GM12878 (cell line): ENCODE measurements at places on chromosomes 5 and 9. TPM values are rescaled to one million over a fixed set of nuclear protein-coding genes. Genes with fewer than 3 reads are reported as not detected.

DNA sequence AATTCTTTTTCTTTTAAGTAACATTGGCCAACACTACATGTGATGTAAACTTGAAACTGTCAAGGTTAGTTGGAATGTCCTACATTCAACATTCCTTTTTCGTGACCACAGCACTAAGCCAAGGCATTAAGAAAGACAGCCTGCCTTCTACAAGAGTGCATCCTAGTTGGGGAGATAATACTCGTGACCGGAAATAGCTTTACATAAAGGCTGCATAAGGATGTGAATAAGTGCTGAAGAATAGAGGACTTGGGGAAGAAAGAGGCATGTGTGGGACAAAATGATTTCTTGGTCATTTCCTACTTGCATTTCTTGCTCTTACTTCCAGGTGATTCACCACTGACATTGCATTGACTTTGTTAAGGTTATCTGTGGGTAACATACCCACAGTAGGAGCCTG is 282.0 kb downstream of the DMRT2 start:
- H3K27ac ChIP-seq, result no peak overlapping the region
- no peak overlapping the region for H3K4me3 ChIP-seq
- no peaks in the 10 kb centered on the region for H3K4me1 ChIP-seq
- H3K36me3 ChIP-seq, result no peaks in the 10 kb centered on the region
- H3K27me3 ChIP-seq, result no peaks in the 10 kb centered on the region

DNA sequence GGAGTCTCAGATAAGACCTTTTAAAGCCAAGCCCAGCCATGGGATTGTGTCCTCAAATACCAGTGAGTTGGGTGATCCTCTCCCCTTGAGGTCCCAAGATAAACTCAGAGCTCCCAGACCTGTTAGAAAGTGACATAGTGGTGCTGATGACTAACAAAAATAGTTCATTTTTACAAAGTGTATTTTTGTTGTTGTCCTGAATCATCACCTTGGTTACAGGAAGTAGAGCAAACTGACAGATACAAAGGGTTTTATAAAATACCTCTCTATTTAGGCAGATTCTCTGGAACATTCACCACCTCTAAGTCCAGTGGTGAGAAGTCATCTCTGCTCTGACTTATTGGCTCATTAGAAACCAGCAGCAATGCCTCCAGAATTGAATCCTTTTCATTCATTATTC is 259.3 kb downstream of the CEMIP2 start:
- no peaks in the 10 kb centered on the region for H3K36me3 ChIP-seq
- H3K4me1 ChIP-seq, result no peaks in the 10 kb centered on the region
- no peaks in the 10 kb centered on the region for H3K27me3 ChIP-seq
- DNase-seq, result no peak
- no peak overlapping the region for H3K27ac ChIP-seq

- DNase-seq, result no peak
- no peak overlapping the region for H3K4me3 ChIP-seq
- no peaks in the 10 kb centered on the region for H3K27me3 ChIP-seq
- no peaks in the 10 kb centered on the region for H3K4me1 ChIP-seq
- no peaks in the 10 kb centered on the region for H3K36me3 ChIP-seq
- no peak overlapping the region for H3K27ac ChIP-seq
Measured at GRCh38 chr5:56405116-56405908, 172.2 kb upstream of the ANKRD55 start.

GRCh38 chr5:126236994-126237393 is 186.2 kb upstream of the GRAMD2B start:
- H3K27ac ChIP-seq, result no peak overlapping the region
- no peak for DNase-seq
- no peaks in the 10 kb centered on the region for H3K36me3 ChIP-seq
- H3K4me3 ChIP-seq, result no peak overlapping the region
- no peaks in the 10 kb centered on the region for H3K4me1 ChIP-seq

DNA sequence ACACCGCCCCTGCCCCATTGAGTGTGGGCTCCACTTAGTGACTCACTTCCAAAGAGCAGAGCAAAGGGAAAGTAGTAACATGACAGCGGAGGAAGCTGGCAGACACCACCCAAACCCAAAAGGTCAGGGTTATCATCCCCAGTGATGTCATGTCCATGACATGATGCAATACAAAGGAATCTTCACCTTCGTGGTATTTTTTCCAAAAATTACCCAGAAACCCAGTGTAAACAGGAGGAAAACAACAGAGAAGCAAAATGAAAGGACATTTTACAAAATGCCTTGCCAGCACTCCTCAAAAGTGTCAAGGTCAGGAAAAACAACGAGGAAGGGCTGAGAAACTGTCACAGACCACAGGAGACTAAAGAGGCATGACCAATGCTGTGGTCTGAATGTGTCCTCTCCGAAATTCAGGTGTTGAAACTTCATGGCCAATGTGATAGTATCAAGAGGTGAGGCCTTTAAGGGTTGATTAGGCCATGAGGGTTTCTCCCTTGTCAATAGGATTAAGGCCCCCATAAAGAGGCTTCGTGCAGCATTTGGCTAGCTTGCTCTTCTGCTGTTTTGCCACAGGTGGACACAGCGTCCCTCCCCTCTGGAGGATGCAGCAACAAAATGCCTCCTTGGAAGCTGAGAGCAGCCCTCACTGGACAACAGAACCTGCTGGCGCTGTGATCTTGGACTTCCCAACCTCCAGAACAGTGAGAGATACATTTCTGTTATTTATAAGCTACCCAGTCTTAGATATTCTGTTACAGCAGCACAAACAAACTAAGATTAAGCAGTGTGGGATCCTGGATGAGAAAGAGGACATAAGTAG is 30.5 kb upstream of the MED10 start:
- 0 out of 2 replicates have a peak, but pooled peaks cover 2% of the 10 kb centered on the region for H3K27me3 ChIP-seq
- DNase-seq, result no peak
- no peak overlapping the region for H3K4me3 ChIP-seq
- H3K36me3 ChIP-seq, result no peaks in the 10 kb centered on the region
- no peak overlapping the region for H3K27ac ChIP-seq
- no peaks in the 10 kb centered on the region for H3K4me1 ChIP-seq

- no peak for DNase-seq
- H3K27me3 ChIP-seq, result no peaks in the 10 kb centered on the region
- peaks cover 28% of the 10 kb centered on the region for H3K4me1 ChIP-seq
- no peak overlapping the region for H3K4me3 ChIP-seq
- H3K36me3 ChIP-seq, result peaks cover 53% of the 10 kb centered on the region
Measured at GRCh38 chr9:131641618-131642495, 96.5 kb downstream of the PRRT1B start.

- no peak overlapping the region for H3K4me3 ChIP-seq
- H3K27me3 ChIP-seq, result no peaks in the 10 kb centered on the region
- H3K4me1 ChIP-seq, result no peaks in the 10 kb centered on the region
- H3K36me3 ChIP-seq, result no peaks in the 10 kb centered on the region
Measured at GRCh38 chr5:33059081-33059480, 348.0 kb downstream of the NPR3 start.

DNA sequence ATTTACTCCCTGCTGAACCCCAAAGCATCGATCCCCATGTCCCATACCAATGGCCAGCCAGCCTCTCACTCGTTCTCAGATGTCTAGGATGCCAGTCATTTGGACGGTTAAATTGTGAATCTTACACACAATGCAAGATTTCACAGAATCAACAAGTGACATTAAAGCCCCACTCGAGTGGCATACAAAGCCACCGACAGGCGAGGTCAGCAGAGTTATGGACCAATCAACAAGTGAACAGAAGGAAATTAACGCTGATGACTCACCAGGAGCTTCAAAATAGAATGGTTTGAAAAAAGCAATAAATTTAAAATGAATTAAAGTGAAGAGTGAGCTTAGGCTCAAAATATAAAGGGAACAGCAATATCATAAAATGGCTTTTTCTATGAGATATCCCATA is 8.2 kb upstream of the RUFY1 start:
- H3K36me3 ChIP-seq, result no peaks in the 10 kb centered on the region
- no peaks in the 10 kb centered on the region for H3K27me3 ChIP-seq
- no peak overlapping the region for H3K27ac ChIP-seq
- H3K4me3 ChIP-seq, result no peak overlapping the region
- H3K4me1 ChIP-seq, result peaks cover 7% of the 10 kb centered on the region

DNA sequence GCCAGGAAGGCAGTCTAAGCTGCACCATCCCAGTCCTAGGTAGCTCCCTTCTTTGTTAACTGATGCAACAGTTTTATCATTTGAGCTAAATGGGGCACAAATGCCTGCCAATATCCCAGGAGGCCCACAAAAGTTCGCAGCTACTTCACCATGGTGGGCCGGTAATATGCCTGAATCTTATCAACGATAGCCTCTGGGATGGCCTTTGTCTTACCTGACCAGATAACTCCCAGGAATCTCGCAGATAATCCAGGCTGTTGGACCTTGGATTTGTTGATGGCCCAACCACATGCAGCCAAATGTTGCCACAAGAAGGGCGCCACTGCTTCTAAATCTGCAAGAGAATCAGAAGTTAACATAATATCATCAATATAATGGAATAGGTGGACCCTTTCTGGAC is 83.8 kb upstream of the ATP10B start:
- no peaks in the 10 kb centered on the region for H3K4me1 ChIP-seq
- no peak for DNase-seq
- no peak overlapping the region for H3K4me3 ChIP-seq
- H3K36me3 ChIP-seq, result no peaks in the 10 kb centered on the region

- H3K4me1 ChIP-seq, result no peaks in the 10 kb centered on the region
- no peak overlapping the region for H3K4me3 ChIP-seq
- DNase-seq, result no peak
- H3K27ac ChIP-seq, result no peak overlapping the region
- H3K36me3 ChIP-seq, result no peaks in the 10 kb centered on the region
- peaks cover 1% of the 10 kb centered on the region; the same call in 1 of the 2 replicates for H3K27me3 ChIP-seq
Measured at GRCh38 chr9:109263358-109263757, 57.5 kb downstream of the EPB41L4B start.

DNA sequence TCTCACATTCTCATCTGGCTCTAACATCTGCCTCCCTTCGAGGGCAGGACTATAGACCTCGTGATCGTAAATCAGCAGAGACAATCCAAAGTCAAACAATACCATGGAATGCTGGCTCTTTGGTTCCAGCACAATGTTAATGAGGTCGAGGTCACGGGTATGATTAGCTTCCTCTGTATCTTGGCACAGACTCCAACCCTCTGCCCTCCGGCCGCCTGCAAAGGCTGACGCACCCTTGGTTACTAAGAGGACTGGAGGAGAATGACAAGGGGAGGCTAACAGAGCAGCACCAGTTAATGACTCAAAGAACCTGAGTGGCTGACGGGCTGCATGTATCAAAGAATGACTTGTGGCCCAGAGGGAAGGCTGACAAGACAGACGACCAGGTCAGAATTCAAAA is 10.1 kb downstream of the LHFPL2 start:
- DNase-seq, result no peak
- no peak overlapping the region for H3K27ac ChIP-seq
- H3K36me3 ChIP-seq, result no peaks in the 10 kb centered on the region
- peaks cover 24% of the 10 kb centered on the region for H3K4me1 ChIP-seq
- no peak overlapping the region for H3K4me3 ChIP-seq

- H3K4me3 ChIP-seq, result no peak overlapping the region
- H3K27me3 ChIP-seq, result no peaks in the 10 kb centered on the region
- H3K36me3 ChIP-seq, result no peaks in the 10 kb centered on the region; the same call in 1 of the 2 replicates
- DNase-seq, result no peak
Measured at GRCh38 chr5:94830520-94830919, 212.1 kb downstream of the SLF1 start.

DNA sequence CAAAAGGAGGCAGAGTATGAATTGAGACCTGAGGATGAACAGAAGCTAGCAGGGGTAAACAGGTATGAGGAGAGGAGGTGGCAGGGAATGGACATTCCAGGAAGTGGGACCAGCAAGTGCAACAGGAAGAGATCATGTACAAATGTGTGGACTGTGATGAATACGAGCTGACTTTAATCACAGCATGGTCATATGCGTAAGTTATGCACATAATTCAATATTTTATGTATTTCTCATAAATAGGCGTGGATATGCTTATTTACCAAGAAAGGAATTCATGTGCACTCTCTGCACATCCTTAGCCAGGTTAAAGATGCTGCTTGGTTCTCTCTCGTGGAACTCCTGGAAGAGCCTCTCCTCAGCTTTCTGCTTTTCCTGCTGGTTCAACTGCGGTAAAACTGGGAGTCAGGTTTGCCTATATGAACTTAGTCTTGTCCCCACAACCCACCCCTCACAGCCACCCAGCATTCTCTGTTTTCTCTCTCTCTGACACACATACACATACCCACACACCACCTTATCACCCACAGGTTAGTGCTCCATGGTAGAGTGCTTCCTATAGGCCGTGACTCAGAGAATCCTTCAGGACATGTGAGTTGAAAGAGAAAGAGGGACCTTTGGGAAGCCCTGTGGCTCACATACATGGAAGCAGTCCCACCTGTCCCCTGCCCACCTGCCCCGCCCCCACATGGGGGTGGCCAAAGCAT is 35.7 kb downstream of the TRPC7 start:
- no peak overlapping the region for H3K4me3 ChIP-seq
- no peak for DNase-seq
- H3K36me3 ChIP-seq, result no peaks in the 10 kb centered on the region
- H3K27me3 ChIP-seq, result peaks cover 1% of the 10 kb centered on the region; the same call in 1 of the 2 replicates
- no peaks in the 10 kb centered on the region for H3K4me1 ChIP-seq

DNA sequence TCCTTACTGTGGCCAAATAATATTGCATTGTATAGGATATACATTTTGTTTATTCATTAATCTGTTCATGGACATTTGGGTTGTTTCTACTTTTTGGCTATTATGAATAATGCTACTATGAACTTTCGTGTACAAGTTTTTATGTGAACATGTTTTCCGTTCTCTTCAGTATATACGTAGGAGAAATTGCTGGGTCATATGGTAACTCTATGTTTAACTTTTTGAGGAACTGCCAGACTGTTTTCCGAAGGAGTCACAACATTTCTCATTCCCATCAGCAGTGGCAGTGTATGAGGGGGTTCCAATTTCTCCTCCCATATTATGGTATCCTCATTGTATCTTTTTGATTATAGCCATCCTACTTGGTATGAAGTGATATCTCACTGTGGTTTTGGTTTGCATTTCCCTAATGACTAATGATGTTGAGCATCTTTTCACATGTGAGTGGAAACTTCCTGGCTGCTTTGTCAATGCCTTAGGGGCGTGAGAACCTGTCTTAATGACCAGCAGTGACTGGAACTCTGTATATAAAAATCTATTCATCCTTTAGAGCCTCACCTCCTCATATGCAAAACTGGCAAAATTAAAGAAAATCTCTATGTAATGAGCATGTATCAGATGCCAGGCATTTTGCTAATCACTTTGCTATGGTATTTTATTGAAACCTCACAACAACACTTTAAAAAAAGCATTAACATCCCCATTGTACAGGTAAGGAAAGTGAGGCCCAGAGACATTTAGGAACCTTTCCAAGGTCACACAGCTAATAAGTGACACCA is 47.8 kb upstream of the TGFBR1 start:
- no peak overlapping the region for H3K4me3 ChIP-seq
- no peaks in the 10 kb centered on the region for H3K36me3 ChIP-seq
- peaks cover 27% of the 10 kb centered on the region for H3K4me1 ChIP-seq

AFAP1L1 gene
- not detected in 2 replicates for total RNA-seq

CDH6 gene
- not detected in 2 replicates for total RNA-seq

HOMER1 gene
- total RNA-seq, result 9.2 and 12.9 TPM in 2 replicates

C9orf50 gene
- total RNA-seq, result not detected in 2 replicates

BTNL9 gene
- total RNA-seq, result 0.05 and 0.08 TPM in 2 replicates

GFI1B gene
- not detected in 2 replicates for total RNA-seq

LCNL1 gene
- not detected in 2 replicates for total RNA-seq

RGS7BP gene
- not detected in 2 replicates for total RNA-seq
